ENCODE measurements at places on chromosomes 16 and 17.

DNA sequence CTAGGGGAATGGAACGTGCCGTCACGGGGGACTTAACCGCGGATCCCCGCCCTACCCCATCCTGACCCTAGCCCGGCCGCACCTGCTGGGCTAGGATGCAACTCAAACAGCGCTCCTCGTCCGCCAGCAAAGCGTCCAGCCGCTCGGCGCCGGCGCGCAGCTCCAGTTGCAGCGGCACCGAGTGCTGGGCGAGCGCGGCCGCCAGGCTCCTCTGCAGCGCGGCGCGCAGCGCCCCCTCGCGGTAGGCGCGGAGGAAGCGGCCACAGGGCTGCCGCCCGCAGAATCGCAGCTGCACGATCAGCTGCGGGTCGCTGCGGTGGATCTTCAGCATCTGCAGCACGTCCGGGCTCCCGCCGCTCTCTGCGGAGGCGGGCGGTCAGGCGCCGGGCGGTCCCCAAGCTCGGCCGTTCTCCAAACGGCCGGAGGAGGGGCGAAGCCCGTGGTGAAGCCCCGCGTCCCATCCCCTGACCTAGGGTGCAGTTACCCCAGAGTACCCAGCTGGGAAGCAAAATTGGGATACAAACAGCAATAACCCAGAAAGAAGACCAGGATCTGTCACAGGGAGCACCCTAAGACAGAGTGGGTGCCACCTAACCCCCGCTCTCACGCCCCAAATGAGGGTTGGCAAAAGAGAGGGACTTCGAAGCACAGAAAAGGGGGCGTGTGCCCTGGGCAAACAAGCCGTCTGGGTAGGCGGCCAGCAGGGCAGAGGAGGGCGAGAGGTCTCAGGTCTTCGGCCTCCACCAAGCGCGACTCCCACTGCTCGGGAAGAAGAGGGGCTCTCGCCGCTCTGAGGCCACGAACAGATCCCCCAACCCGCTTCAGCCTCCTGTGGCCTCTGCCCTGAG, 4.2 kb downstream of the TRADD start:
- peak overlapping the region; percentile 67 for H3K4me3 ChIP-seq
- H3K27me3 ChIP-seq, result peaks cover 92% of the 10 kb centered on the region
- no peak overlapping the region for H3K27ac ChIP-seq
- DNase-seq, result peak; percentile 84

DNA sequence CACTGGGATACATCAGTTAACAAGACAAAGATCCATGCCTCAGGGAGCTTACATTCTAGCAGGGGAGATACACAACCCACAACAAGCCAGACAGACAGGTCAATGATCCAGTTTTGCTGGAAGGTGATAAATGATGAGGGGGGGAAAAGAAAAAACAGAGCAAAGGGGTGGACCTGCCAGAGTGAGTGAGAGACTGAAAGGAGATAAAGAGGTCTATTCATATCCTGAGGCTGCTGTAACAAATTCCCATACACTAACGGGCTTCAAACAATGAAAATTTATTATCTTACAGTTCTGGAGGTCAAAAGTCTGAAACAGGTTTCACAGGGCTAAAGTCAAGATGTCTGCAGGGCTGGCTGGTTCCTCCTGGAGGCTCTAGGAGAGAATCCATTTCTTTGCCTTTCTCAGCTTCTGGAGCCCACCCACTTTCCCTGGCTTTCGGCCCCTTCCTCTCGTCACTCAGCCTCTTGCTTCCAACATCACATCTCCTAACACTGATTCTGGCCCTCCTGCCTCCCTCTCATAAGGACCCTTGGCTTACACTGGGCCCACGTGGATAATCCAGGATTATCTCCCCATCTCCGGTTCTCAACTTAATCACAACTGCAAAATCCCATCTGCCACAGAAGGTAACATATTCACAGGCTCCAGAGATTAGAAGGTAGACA, 81.5 kb downstream of the GAS7 start:
- no peak for DNase-seq
- no peaks in the 10 kb centered on the region for H3K36me3 ChIP-seq
- H3K27me3 ChIP-seq, result peaks cover 3% of the 10 kb centered on the region
- peaks cover 37% of the 10 kb centered on the region for H3K4me1 ChIP-seq

- H3K4me1 ChIP-seq, result peaks cover 16% of the 10 kb centered on the region
- H3K27me3 ChIP-seq, result no peaks in the 10 kb centered on the region
- DNase-seq, result peak; percentile 12
- peak overlapping the region; percentile 39 for H3K27ac ChIP-seq
- H3K4me3 ChIP-seq, result no peak overlapping the region
Measured at GRCh38 chr16:23398987-23399805, 53.8 kb downstream of the COG7 start.

DNA sequence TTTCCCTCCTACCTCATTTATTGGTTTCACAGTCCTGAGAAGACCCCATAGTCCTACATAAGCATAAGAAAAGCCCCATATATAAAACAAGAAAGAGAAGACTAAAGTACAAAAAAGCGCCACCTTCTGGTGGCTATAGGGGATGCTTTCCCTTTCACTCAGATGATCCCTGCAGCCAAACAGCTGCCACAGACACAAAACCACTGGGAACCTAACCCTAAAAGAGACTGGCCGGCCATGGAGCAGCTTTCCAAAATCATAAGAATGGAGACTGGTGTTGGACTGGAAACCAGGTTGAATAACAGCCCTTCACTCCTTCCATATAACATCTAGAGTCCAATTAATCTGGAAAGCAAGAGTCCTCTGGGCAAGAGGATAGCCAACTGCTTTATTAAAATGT, 11.4 kb downstream of the DYNC1LI2 start:
- H3K27me3 ChIP-seq, result no peaks in the 10 kb centered on the region
- H3K36me3 ChIP-seq, result peaks cover 14% of the 10 kb centered on the region
- H3K4me3 ChIP-seq, result peak overlapping the region; percentile 51
- peak; percentile 33 for DNase-seq
- peaks cover 31% of the 10 kb centered on the region for H3K4me1 ChIP-seq

GRCh38 chr17:78168903-78169793, 767 bp downstream of the SYNGR2 start:
- H3K27me3 ChIP-seq, result no peaks in the 10 kb centered on the region
- H3K27ac ChIP-seq, result no peak overlapping the region
- no peak for DNase-seq
- H3K4me3 ChIP-seq, result peak overlapping the region; percentile 86
- peaks cover 13% of the 10 kb centered on the region for H3K4me1 ChIP-seq
